Stimulated activated CD8-positive, alpha-beta memory T cell treated with anti-CD3 and anti-CD28 coated beads, Interleukin-7, amount 100 ng/mL, for 1 hour (primary cell): ENCODE measurements at places on chromosomes 6 and 20.

DNA sequence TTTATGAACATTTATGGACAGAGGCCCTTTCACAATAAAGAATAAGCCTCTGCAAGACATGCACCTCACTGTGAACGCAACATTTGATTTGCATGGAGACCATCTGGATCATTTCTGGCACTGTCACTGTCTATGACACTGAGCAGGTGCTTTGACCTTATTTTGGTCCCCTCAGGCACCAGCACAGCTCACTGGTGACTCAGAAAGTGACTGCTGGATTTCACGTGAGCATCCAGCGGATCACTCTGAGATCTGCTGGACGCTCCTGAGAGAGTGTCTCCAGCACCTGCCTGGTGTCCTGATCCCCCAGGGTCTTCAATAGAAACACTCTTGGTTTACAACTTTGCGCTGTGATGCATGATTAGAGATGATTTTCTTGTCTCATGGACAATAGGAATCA is 375.7 kb downstream of the TENT5A start:
- no peak for DNase-seq

- DNase-seq, result no peak
Observed at GRCh38 chr6:164331026-164331425, 916.5 kb downstream of the QKI start.

DNA sequence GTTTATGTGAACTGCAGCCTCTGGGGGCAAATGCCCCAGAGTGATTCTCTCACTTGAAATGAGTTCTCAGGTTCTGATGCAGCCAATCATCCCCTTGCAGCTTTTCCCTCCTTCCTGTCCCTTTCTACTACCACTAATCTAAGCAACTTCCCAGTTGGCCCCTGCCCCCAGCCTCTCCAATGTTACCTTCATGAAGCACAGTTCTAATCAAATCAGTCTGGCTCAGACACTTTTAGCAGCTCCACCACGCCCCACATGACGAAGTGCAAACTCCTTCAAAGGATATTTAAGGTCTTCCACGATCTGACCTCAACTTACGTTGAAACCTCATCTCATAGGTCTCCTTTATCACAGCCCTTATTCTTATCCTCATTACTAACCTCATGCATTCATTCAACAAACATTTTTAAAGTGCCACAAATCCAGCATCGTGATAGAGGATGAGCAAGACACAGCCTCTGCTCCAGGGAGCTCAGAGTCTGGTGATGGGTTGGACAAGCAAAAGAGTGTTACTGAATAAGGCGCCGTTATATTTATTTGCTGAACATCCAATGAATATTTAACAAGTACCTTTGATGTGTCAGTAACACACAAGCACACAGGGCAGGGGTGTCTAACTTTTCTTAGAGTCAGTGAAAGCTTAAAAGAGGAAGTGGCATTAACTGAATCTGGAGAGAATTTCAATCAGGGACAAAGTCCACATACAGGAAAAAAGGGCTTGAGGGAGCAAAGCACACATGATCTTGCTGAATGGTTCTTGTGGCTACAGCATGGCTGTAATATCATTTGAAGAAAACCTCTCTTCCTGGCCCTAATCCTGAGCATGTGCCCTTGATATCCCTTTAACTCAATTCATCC is 20.4 kb upstream of the DTNBP1 start:
- DNase-seq, result no peak

GRCh38 chr6:76422511-76423213 is 350.2 kb upstream of the IMPG1 start:
- no peak for DNase-seq

- DNase-seq, result no peak
Observed at GRCh38 chr20:62845416-62846160, 16.0 kb downstream of the TCFL5 start.

DNA sequence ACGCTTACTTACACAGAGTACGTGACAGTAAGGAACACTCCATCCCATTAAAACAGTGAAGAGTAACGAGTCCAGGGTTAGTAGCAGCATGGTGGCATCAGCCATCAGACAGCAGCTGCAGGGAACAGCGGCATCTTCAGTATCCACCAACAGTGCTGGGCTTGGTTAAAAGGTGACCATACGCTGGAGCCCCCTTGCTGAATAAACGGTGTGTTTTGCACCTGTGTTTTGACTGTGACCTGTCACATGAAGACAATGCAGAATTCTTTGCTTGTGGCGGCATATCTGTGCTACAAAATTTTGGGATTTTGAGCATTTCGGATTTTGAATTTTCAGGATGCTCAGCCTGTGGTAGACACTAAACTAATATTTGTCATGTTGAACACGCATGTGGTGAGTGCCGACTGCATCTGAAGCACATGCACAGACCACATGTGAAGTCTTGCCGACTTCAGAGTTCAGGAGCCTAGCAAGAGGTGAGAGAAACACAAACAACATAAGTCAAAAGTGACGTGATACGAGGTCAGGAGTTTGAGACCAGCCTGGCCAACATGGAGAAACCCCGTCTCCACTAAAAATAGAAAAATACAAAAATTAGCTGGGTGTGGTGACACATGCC is 69.3 kb upstream of the FRMD1 start:
- DNase-seq, result no peak

DNA sequence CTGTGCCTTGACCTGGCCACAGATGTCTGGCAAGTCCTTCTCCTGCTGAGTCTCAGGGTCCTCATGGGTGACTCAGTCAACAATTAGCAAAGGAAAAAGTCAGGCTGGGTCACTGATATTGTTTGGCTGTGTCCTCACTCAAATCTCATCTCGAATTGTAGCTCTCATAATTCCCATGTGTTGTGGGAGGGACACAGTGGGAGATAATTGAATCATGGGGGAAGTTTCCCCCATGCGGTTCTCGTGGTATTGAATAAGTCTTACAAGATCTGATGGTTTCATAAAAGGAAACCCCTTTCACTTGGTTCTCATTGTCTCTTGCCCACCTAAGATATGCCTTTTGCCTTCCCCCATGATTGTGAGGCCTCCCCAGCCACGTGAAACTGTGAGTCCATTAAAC is 45.7 kb downstream of the PREX1 start:
- DNase-seq, result no peak

DNA sequence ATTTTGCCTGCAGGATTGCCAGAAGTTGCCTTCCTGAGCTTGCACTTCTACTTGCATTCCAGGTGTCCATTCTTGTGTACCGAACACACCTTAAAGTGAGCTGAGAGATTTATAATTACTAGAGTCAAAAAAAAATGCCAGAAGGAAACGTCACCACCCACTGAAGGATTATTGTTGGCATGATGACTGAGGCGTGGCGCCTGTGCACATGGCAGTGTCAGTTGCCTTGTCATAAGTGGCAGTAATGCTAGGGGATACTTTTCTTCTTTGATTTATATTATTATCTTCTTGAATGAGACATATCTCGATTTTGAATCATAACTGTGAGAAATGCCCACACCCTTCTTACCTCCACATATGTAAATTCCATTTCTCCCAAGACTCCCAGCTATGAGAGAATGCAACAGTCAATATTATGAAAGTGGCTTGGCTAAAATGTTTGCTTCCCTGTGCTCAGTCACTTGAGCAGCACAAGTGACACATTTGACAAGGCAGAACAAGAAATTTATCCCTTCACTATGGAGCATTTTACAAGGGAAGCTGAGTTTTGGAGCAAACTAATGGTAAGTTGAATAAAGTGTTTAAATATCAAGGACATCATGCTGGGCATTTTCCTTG is 149.5 kb upstream of the SASH1 start:
- DNase-seq, result no peak

DNA sequence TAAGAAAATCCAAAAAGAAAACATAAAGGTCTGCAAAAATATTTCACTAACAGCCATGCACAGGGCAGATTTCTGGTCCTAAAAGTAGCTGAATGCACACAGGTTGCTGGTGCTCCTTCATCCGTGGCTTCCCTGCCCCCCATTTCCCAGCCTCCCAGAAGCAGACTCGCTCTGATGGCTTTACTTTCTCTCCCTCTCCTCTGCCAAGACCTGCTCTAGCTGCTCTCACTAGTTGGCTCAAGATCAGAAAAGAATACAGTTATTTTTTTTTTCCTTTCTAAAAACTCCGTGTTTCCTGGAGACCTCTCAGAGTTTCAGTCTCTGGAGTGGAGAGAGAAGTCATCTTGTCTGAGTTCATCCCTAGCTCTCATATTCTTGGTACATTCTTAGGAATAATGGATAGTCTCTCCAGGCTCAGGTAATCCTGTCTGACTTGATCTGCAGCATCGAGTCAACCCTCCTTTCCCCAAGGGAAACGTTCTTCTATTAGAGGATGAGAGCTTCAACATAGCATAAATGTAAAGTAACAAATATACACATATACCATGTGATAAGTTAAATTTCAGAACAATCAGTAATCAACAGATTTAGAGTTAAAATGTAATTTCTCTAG is 214.2 kb downstream of the TBC1D7 start:
- DNase-seq, result no peak

GRCh38 chr6:83505356-83505755 is 7.0 kb upstream of the PRSS35 start:
- DNase-seq, result no peak

GRCh38 chr6:150410906-150411305 is 42.1 kb downstream of the IYD start:
- no peak for DNase-seq

DNA sequence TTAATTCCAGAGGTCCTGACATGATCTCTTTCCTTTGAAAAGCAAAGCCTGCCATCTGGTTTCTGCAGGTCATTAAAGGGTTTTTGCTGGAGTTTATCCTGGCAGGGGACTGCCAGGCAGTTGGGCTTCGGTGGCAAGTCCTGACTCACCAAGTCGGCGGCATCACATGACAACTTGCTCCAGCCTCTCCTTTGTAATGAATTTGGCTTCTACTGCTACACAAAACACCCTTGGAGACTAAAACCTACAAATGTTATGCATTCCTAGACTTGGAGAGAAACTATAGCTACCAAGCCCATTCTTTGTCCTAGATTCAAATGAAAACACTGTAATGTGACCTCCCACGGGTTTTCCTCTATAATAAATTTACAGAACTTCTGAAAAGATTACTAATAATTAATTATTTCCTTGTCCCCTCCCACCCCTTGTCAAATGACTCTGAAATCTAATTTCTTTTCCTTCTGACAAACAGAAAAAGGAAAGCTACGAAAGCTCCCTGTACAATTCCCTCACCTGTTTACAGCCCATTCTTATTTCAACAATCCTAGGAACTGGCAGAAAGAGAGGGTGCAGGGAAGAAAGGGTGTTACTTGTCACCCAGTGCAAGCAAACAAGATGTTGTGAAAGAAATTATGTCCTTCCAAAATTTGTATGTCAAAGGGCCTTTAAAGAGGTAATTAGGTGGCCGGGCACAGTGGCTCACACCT is 62.9 kb downstream of the QRSL1 start:
- DNase-seq, result no peak

DNA sequence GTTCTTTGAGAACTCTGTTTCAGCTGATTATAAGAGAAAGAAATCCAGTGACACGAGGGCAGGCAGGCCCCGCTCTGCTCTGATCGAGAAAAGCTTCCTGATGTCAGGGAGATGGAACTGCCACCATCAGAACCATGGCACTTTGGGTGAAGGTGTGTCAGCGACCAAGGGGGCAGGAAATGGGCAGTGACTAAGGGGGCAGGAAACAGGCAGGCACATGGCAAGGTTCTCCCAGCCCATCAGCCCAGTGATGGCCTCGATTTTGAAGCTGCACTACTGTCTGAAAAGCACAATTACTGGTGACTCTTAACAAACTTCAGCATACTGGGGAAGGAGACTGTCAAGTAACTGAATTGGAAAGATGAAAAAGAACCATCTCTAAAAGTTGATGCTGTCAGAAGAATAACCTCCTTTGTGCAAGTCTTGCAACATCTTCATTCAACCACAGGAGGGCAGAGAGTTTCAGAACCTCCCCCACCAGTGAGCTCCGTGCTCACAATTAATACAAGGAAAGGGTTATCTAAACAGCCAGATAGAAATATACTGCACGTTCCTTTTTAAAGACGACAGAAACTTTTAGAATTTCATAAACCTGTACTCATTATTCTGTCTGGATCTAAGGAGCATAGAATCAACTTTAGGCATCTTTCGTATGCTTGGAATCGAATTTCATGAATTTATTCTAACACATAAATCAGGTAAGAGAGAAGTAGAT is 39.1 kb downstream of the TMX4 start:
- DNase-seq, result no peak

DNA sequence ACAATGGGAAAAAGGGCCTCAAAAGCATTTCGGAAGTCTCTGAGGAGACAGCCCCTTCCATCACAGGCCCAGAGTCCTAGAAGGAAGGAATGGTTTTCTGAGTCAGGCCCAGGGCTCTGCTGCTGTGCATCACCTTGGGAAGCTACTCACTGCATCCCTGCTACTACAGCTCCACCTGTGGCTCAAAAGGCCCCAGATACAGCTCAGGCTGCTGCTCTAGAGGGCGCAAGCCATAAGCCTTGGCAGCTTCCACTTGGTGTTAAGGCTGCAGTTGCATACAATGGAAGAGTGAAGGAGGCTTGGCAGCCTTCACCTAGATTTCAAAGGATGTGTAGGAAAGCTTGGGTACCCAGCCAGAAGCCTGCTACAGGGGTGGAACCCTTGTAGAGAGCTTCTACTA is 54.8 kb downstream of the MEI4 start:
- DNase-seq, result no peak
